ENCODE measurements at places on chromosomes 2 and 18. TPM values are rescaled to one million over a fixed set of nuclear protein-coding genes. Genes with fewer than 3 reads are reported as not detected.
A peak's percentile ranks its signal among the peaks of the same experiment; 100 is the strongest.

GRCh38 chr2:216880509-216881184 is 20.8 kb upstream of the TNP1 start:
- DNase-seq = no peak

The AQP12A gene
- total RNA-seq = not detected

DNA sequence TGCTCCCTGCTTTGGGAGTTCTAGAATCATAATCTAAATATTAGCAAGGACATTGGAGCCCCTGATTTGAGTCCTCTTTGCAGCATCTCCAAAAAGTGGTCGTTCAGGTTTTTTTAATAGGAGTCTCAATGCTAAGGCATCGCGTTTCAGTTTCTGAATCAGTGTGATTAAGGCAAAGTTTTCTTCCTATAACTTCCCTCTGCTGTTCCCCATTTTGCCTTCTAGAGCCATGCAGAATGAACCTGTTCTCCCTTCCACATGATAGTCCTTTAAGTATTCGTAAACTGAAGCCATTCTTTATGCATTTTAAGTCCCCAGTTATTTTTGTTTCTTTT is 159.5 kb downstream of the PTGR3 start:
- DNase-seq = no peak

The ELOA2 gene
- total RNA-seq = not detected

GRCh38 chr18:22734791-22735627 is 198.1 kb upstream of the RBBP8 start:
- DNase-seq = no peak

DNA sequence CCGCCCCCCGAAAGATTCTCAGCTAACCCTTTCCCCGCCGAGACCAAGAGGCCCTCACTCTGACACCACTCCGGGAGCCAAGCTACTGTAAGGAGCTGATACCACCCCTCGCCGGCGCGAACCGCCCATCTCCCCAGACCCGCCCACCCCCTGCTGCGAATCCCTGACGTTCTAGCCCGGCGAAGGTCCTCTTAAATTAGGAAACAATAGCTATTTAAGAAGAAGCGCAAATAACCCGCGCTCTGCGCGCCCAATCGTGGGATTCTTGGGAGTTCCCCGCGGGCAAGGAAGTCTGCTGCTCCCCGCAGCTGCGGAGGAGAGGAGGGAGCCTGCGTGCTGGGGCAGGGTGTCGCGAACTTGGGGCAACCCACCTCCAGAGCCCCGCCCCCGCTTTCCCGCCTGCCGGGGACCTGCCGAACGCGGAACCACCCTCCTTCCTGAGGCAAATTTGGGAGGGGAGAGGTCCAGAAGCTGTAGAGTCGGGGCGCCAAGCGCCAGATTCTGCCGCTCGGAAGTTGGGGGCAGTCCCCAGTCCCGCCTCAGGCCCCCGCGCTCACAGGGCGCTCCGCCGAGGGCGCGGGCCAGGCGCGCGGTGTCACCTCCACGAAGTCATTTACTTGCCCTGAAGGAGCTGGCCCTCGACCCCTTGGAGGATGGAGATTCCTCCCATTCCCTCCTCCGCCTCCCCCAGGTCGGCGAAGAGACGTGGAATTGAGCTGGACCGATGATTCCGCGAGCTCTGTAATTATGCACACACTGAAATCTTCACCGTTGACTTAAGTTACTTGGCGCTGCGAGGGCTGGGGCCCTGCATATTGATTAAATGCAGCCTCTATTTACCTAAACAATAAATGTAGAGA is 8.4 kb upstream of the SP9 start:
- DNase-seq = no peak

DNA sequence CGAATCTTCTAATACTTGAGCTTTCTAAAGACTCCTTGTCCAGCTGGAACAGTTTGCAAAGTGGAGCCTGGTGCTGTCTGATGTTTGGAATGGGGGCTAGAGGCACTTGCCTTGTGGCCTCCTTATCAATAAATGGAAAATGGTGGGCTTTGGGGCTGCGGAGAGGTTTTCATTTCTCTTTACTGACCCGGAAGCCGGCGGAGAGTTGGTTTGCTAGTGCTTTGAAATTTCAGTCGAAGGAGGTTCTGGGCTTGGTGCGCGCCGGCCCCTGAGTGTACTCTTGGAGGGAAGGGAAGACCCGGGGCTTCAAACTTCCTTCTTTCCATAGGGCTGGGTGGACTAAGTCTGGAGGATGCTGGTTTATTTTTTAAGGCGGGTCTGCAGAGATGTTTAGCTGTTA is 714 bp downstream of the RPIA start:
- no peak for DNase-seq

- no peak for DNase-seq
Measured at GRCh38 chr2:29480426-29480825, 365.2 kb downstream of the CLIP4 start.

DNA sequence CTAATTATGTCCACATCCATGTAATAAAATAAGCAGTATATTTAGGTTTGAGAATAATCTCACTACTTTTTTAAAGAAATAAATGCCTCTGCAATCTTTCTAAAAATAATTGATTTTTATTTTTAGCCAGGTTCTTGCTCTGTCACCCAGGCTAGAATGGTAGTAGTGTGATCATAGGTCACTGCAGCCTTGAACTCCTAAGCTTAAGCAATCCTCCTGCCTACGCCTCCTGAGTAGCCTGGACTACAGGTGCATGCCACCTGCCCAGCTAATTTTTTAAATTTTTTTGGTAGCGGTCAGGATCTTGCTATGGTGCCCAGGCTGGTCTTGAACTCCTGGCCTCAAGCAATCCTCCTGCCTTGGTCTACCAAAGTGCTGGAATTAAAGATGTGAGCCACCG is 133.3 kb downstream of the CAMKMT start:
- no peak for DNase-seq

- no peak for DNase-seq
Measured at GRCh38 chr2:208570066-208570465, 163.5 kb downstream of the PTH2R start.

The NT5C1B gene
- not detected for total RNA-seq

The KCNF1 gene
- not detected for total RNA-seq

The GCG gene
- not detected for total RNA-seq

- peak; percentile 27 for DNase-seq
Measured at GRCh38 chr2:55620123-55620779, 2.8 kb upstream of the PPP4R3B start.

The TPO gene
- not detected for total RNA-seq

The ARHGAP15 gene
- total RNA-seq = not detected

DNA sequence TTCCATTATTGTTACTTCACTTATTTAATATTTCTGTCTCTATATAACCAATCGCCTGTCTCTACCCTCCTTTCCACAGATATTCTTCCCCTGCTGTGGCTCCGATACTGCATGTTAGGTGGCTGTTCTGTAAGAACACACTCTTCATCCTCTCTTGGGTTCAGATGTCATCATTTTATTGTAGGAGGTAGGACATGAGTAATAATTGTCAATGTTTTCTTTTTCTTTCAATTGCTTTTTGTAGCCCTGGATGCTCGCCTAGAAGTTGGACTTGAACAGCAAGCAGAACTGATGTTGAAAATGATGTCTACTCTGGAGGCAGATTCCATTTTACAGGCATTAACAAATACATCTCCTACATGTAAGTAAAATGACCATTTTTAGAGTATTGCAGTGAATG is 128.6 kb downstream of the BIRC6 start:
- no peak for DNase-seq

DNA sequence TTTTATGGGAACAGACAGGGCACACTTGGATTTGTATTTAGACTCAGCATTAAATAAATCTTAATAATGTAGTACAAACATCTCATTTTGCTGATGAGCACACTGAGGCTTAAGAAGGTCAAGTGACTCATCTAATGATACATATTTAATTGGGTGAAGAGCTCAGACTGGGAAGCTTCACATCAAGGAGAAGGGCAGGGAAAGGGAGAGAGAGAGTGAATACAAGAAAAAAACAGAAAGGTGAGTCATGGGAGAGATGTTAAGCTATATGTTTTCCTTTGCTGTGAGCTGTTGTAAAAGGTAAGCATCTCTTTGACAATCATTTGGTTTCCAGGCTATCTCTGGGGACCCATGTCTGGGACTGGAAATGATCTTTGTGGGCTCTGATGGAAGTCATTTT is 277.8 kb downstream of the SETBP1 start:
- DNase-seq = no peak

DNA sequence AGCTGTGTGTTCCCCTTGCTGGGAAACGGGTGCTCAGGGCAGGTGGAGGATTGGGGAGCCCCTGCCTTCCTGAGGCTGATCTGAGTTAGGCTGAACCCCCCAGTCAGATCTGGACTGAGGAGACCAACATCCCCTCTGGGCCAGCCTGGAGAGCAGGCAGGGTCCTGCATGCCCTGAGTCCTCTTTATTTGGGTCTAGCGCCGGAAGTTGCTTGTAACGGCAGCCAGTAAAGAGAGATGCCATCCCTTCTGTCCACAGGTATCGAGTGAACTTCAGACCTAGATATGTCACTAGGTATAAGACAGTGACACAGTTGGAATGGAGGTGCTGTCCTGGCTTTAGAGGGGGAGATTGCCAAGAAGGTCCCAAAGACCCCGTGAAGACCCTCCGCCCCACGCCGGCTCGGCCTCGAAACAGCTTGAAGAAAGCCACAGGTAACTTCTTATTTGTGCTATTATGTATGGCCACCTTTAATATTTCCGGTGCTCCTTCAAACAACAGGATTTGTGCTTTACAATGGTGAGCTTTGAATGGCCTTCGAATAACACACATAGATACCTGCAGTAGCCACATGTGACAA is 38.0 kb downstream of the EMILIN2 start:
- DNase-seq = no peak

The CCDC141 gene
- 0.05 TPM for total RNA-seq

GRCh38 chr2:196939371-196939770 is 12.9 kb upstream of the PGAP1 start:
- DNase-seq = peak; percentile 53

- DNase-seq = peak; percentile 90
Measured at GRCh38 chr2:162821176-162821575, 17.4 kb downstream of the KCNH7 start.

The HRH4 gene
- not detected for total RNA-seq

DNA sequence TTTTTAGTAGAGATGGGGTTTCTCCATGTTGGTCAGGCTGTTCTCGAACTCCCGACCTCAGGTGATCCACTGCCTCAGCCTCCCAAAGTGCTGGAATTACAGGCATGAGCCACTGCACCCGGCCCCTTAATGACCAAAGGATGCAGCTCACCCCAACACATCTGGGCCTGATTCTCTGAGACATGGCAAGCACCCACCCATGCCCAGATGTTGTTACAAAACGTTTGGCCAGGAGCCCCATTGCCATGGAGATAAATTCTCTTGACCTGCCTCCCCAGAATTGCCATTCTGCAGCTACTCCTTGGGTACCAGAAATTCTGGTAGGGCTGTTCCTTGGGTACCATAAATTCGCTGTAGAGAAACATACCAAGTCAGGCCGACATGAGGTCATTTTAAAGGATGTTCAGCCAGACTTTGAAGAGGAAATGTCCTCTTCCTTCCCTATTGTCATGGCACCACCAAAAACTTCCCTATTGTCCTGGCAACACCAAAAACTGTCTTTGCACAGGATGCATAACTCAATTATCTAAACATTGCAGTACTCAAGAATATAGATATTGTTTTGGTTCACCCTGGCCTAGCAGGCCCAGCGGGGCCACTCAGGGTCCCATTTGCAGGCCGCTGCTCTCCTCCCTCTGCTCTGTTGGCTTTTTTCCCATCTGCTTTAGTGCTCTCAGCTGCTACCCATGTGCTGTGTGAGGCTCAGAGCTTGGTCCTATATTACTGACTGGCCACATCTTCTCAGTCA is 160.9 kb upstream of the TTC39C start:
- DNase-seq = no peak

The RBMS1 gene
- total RNA-seq = 116 TPM

The POTEI gene
- not detected for total RNA-seq

GRCh38 chr2:60857056-60857455 is 24.3 kb upstream of the REL start:
- no peak for DNase-seq

GRCh38 chr2:158015428-158016076 is 86.1 kb upstream of the UPP2 start:
- no peak for DNase-seq

The EMILIN2 gene
- 10.9 TPM for total RNA-seq

- peak; percentile 92 for DNase-seq
Measured at GRCh38 chr2:54524226-54524991, 68.3 kb downstream of the SPTBN1 start.

DNA sequence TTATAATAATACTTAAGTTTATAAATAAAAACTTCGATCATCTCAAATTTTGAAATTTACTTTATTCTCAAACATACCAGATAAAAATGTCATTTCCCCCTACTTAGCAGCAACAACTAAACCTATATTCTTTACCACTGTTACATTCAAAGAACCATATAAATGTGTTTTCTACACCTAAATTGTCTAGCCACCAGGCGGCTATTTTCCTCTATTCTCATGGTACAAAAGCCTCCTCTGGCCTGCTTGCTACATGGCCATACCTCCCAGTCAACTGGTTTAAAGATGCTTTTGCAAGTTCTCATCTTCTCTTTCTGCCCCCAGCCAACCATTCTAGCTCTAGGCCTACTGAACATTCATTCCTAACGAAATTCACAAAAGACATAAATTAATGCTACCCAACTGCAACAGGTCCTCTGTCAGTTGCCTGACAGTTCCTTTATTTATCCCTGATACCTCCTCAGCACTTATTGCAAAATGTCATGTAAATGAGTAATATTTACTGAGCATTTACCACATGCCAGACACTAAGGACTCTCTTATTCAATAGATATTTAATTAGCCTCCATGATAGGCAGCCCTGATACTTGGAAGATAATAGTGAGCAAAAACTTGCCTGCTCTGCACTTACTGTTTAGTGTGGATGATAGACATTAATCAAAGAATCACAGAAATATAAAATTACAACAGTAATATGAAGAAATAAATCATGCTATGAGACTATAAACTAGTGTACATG is 5.0 kb downstream of the C1D start:
- no peak for DNase-seq

The DSG1 gene
- not detected for total RNA-seq

GRCh38 chr2:3396920-3397559 is 17.5 kb downstream of the TRAPPC12 start:
- no peak for DNase-seq

DNA sequence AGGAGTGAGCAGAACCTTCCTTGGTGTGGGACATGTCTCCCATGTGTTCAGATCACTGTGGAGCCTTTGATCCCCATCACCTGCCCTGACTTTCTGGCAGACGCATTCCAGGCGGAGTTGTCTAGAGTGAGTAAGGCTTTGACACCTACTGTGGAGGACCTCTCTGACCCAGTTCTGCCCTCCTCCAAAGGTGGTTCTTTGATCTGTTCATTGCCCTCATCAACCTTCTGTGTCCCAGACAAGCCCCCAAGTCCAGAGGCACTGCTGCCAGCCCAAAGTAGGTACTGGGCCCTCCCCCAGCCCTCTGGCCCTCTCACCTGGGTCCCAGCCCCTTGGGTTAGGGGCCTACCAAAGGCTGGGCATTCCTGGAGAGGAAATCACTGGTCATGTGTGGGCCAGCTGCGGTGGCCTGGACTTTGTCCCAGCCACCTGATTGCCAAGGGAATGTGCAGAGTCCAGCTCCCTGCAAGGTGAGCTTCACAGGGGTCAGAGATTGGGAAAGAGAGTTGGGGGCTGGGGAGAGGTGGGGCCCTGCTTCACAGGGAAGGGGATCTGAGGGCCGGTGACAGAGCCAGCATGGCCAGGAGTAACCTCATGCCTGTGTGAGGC is 12.1 kb upstream of the FAHD2A start:
- DNase-seq = no peak

The RESP18 gene
- not detected for total RNA-seq

GRCh38 chr2:58515827-58516573 is 274.9 kb upstream of the FANCL start:
- DNase-seq = no peak

- no peak for DNase-seq
Measured at GRCh38 chr2:239142296-239142695, 258.5 kb downstream of the HDAC4 start.

The DNAH7 gene
- 7.9 TPM for total RNA-seq

The COLEC12 gene
- 0.52 TPM for total RNA-seq
